ENCODE measurements at places on chromosomes 4 and X.

DNA sequence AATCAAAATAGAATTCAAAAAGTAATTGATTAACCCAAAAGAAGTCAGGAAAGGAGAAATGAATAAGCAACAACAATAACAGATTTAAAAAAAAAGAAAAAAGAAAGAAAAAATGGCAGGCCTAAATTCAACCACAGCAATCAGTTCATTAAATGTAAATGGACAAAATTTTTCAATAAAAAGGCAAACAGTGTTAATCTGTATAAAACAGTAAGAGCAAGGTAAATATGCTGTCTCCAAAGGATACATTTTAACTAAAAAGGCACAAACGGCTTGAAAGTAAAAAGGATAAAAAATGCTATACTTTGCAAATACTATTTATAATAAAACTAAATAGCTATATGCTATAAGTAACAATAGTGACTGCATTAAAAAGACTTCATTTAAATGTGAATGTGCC is 582.0 kb downstream of the SPRY1 start:
- ATAC-seq: no peak

DNA sequence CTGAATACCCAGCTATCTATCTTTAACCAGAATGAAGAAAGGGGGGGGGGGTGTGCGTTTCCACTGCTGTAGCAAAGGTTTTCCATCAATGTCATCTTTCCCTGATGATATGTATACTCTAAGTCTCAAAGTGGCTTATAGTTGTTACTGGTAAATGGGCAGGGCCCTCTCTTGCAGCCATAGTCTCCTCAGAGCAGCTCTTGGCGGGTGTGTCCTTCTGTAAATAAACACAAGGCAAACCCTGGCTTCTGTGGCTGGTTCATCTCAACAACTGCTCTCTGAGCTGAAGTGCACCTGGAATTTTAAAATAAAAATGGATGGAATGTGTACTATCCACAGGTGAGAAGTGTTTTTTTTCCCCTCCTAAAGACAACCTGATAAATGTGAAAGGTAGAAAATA is 57.5 kb upstream of the SCML1 start:
- no peak for ATAC-seq

DNA sequence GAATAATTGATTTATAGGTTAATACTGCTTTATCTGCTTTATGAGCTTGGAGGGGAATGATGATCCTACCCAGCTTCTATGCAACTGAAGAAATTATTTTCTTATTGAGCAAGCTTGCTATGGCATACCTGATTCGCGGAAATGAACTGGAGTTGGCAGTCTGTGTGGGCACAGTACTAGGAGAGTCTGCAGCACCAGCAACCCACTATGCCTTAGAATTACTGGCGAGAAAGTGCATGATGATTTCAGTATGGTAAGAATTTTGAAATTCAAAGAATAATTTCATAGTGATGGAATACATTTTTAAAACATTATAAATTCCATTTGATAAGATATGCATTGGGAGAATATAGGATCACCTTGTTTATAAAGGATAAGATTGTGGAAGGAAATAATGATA is 32.3 kb downstream of the SPATA4 start:
- no peak for ATAC-seq

DNA sequence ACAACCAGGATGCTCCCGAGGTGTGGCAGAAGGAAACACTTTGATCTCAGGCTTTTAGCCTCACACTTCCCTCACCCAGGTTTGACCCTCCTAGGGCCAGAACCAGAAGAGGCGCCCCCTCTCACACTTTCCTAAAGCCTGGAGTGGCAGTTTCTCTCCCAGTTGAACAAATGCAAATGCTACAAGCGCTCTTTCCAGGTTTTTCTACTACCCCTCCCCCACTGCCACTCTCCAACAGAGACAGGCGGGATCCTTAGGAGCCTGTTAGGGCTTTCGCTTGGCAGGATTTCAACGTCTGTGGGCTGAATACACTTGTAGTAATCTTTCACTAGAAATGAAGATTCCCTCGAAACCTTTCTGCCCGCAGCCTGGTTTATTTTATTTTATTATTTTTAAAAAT is 2.4 kb downstream of the TSC22D3 start:
- no peak for ATAC-seq

GRCh38 chr4:118076958-118077766 is 42.9 kb downstream of the NDST3 start:
- ATAC-seq: peak; percentile 77

DNA sequence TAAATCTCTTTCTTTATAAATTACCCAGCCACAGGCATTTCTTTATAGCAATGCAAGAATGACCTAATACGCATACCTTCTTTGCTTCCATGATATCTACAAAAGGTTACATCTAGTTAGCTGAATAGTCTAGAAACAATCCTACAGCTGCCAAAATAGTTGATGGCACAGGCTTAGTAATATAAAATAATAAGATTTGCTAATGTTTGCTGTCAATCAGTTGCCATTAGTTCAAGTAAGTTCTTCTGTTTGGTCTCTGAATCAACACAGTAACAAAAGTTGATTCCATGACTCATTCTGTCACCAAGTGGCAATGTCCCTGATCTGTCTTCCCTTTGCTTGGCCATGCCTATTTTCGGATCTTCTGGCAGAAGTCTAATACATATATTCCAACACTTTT is 470.2 kb downstream of the SPRY1 start:
- no peak for ATAC-seq

DNA sequence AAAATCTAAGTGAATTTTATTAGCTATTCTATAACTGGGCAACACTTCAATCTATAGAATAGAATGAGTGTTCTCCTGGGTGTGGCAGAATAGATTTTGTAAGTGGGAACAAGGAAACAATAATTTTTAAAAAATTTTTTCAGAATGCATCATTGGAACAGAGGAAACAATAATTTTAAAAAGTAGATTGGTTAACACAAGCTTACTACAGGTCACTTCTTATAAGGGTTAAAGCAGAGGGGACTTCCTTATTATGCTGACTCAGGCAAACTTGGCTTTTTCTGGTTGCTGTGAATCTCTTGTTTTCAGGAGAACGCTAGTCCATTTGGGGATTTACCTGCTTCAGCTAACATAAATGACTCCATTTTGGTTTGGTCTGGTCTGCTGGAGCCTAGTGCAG is 52.5 kb downstream of the HOPX start:
- no peak for ATAC-seq

GRCh38 chr4:4968161-4968725 is 51.0 kb downstream of the CYTL1 start:
- no peak for ATAC-seq

- peak; percentile 78 for ATAC-seq
These were observed 68.4 kb downstream of the ARHGEF38 start for GRCh38 chr4:105620640-105621323.

Measured in SK-N-SH treated with all-trans-retinoic acid at 6 μM for 48 hours (cell line).